Right renal pelvis (tissue), 4 donors: ENCODE measurements at places on chromosomes 13 and 19. TPM values are rescaled to one million over a fixed set of nuclear protein-coding genes. Genes with fewer than 3 reads are reported as not detected.

Gene CLEC17A
- polyA plus RNA-seq, result 0.22 TPM

Gene SIX5
- 25.7 TPM for polyA plus RNA-seq

Gene VSTM1
- polyA plus RNA-seq, result 0.17 TPM

Gene SLC25A30
- 28.5 TPM for polyA plus RNA-seq

Gene SLC1A5
- 38.5 TPM for polyA plus RNA-seq

Gene OXGR1
- polyA plus RNA-seq, result 3.6 TPM

Gene PPAN
- polyA plus RNA-seq, result 28.6 TPM

Gene ALOX5AP
- polyA plus RNA-seq, result 5.0 TPM

Gene CYP2F1
- polyA plus RNA-seq, result not detected

Gene SPRY2
- 53.8 TPM for polyA plus RNA-seq

Gene TNFSF9
- 0.48 TPM for polyA plus RNA-seq
